Natural killer cell (primary cell): ENCODE measurements at places on chromosomes 7 and 10. TPM values are rescaled to one million over a fixed set of nuclear protein-coding genes. Genes with fewer than 3 reads are reported as not detected.

Gene CACNA2D1
- not detected for total RNA-seq

DNA sequence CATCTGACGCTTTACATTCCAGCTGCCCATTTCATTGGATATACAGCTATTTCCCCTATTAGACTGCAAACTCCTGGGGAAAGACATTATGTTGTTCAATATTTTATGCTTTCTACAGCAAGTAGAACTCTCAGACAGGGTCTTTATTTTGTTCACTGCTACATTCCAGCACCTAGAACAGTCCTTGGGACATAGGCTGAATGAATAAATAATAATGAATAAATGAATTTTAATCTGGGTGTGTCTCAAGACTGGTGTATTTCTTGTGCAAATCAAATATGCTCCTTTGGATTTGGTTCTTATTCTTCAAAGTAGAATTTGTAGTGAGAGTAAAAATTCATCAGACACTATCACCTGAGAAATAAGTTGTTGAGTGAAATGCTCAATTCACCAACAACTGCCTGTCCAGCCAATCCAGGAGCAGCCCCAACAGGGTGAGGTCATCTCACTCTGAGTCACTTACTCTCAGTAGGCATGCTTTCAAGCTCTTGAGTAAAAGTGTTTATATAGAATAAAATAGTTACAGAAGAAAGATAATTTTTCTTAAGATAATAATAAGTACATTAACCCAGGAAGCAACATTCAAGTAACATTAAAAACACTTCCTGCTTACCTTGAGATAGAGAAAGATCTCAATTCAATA lies 287.5 kb upstream of the NPVF start:
- no peak for DNase-seq

- DNase-seq, result no peak
Observed at GRCh38 chr10:20877986-20878983, 18.8 kb downstream of the NEBL start.

GRCh38 chr7:90596671-90597562 lies 796 bp downstream of the CDK14 start:
- no peak for DNase-seq

- no peak for DNase-seq
Observed at GRCh38 chr10:116554628-116555027, 8.9 kb downstream of the PNLIP start.

DNA sequence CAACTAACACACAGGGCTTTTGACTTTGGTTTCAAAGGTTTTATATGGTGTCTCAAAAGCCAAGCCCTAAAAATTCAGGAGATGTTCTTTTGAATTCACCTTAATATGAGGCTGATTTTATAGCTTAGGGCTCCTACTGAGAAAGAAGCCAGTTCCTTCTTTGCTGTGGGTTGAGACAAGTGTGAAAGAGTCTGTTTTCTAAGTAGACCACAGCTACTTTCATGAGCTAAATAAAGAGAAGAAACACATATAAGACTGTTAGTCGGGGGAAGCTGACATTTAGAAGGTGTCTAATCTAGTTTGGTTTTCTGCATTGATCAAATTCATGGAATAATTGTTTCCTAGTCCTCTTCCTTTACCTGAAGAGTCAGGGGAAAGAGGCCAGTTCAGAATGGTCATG lies 332.1 kb upstream of the CELF2 start:
- DNase-seq, result no peak

Gene ABCA13
- total RNA-seq, result 0.09 TPM

Gene DGKB
- total RNA-seq, result not detected

- DNase-seq, result no peak
Observed at GRCh38 chr7:13231216-13231615, 543.8 kb downstream of the ARL4A start.

- DNase-seq, result no peak
Observed at GRCh38 chr7:19916046-19916445, 142.6 kb upstream of the TMEM196 start.

DNA sequence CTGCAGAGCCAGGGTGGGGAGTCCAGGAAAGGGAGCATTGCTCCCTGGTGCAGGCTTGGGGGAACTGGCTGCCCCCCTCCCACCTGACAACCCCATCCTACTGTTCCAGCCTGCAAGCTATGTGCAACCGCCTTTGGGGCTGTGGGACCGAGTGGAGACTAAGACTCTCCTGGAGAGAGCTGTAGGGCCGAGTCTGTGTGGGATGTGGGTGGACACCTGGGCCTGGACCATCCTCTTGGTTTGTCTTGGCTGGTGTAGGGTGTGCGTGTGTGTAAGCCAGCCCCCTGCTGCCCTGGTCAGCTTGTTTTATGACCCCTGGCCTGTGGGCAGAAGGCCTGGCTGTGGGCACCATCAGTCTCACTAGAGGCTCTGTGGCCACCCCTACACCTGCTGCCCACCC lies 1.6 kb upstream of the RAMP3 start:
- no peak for DNase-seq

Gene PLAU
- 0.12 TPM for total RNA-seq

Gene ITIH5
- not detected for total RNA-seq

GRCh38 chr7:128210590-128211570 lies 30.2 kb upstream of the LEP start:
- DNase-seq, result no peak

Gene ACSM6
- total RNA-seq, result not detected

GRCh38 chr10:59582058-59582457 lies 127.6 kb downstream of the SLC16A9 start:
- no peak for DNase-seq

DNA sequence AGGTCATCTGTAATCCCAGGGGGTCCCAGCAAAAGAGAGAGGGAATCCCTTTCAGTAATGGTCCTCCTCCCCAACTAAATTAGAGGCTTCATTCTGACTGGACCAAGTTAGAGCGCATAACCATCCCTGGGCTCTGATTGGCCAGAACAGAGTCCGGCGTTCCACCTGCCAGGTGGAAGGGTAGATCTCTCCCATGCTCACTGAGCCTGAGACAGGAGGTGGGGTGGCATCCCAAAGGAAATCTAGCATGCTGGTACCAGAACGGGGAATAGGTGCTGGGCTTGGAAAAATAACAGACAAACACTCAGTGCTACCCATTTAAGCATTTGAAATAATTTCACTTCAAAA lies 21.0 kb upstream of the TSPAN33 start:
- DNase-seq, result no peak

Gene ANKIB1
- 70.6 TPM for total RNA-seq
